BE2C (cell line): ENCODE measurements at places on chromosomes 7 and 10.

GRCh38 chr7:101277155-101277554, 32.3 kb upstream of the FIS1 start:
- no peak for DNase-seq

DNA sequence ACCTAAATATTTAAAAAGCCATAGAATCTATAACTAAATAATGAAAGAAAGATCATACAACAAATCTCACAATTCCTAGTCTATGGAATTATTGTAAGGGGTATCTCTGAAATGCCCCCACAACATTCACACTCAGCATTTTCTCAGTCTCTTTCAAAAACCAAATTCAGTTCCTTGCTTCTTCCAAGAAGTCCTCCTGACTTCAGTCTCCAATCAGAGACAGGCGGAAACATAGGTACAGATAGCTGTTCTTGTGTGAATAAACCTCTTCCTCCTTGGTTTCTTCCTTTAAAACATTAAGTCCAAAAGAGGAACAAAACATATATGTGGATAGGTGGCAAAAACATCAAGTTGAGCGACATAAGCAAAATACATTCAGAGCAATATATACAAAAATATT, 13.9 kb upstream of the FBXW4 start:
- DNase-seq: no peak

GRCh38 chr7:134827889-134828288, 48.5 kb downstream of the CALD1 start:
- DNase-seq: no peak

DNA sequence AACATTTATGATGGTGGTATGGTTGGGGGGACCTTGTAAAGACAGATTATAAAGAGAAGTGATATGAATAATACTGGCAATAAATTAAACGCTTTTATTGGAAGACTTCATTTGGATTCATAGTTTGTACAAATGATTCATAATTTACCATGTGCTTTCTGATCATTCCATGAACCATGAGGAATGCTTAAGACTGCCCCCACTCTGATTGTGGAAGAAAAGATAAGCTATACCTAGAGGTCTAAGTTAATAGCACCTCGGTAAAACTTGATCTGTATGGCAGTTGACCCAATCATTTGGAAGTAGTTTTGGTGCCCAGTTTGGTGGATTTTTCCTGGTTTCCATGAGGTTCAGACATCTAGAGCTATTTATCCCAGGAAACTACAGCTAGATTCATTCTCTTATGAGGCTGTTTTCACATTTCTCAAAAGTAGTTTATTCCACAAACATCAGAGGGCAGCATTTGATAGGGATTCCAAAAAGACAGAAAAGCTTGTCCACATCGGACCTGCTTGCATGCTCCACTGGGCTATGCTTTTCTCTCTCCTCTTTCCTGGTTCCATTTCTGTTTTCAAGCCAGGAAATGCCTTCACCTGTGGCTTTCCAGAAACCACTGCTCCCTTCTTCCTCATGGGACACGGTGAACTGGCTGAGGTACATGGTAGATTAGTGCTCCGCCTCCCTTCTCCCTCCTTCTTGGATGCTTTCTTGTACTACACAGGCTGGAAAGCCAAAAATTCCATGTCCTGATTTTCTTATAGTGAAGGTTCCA, 29.2 kb downstream of the TFAM start:
- no peak for DNase-seq

DNA sequence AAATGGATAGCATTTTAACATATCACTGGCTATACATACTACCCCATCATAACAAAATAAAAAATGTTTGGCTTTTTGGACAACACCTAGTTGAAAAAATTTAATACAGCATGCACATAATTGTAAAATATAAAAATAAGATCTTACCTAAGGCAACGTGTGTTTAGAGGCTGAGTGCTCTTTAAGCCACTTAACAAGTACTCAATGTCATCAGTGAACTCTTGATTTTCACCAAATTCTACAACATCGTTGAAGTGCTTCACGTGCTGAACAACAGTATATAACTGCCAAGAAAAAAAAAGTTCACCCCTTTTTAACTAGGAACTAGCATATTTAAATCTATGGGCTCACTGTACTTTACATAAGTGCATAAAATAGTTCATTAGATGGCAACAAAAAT, 49.5 kb downstream of the WAPL start:
- DNase-seq: no peak

DNA sequence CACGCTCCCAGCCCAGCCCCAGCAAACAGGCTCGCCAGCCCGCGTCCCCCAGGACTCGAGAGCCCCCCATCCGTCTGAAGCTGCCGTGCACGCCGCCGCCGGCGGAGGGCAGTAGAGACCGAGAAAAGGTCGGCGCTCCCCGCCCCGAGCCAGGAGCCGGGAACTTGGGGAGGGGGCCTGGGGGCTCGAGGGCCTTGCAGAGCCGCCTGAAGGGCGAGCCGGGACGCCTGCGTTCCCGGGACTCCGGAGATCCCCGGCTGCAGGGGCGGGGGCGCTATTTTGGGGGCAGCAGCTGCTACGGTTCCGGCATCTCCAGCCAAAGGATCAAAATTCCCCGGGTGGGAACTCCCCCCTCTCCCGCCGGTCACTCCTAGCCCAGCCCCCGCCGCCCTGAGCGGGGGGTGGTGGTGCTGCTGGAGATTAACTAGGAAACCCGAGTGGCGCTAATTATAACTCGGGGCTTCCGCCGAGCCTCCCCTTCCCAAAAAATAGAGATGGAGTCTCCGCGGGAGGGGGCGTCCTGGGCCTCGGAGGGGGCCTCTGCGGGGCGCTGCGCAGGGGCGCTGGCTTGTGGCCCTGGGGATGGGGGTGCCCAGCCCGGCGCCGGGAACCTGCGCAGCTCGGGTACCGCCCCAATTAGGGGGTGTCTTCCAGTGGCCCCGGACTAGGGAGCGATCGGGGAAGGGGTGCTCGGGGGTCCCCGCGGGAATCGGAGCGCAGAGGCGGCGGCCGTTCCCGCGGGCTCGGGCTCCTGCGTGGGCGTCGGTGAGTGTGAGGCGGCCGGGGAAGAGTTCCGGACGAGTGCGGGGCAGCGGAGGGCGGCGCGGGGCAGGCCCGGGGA, 608 bp downstream of the ACHE start:
- peak; percentile 72 for DNase-seq

- peak; percentile 7 for DNase-seq
Observed at GRCh38 chr7:2003931-2004812, 228.6 kb downstream of the MAD1L1 start.

- peak; percentile 13 for DNase-seq
Observed at GRCh38 chr7:147818317-147818716, 772.2 kb upstream of the C7orf33 start.

DNA sequence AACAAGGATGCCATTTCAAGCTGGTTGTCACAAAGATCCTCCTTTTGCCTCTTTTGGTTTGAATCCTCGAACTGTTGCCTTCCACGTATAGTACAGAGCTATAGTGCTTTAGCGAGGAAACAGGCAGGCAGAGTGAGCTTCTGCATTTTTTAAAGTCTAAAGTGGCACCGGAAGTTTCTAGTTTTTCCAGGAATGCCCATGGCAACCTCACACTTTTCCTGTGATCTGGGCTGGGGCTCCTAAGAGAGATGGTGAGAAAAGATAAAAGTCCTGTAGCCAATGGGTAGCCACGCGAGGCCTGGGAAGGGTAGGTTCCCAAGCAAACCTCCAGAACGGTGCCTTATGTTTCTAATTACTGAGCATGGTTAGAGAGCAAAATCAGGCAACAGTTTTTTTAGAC, 76.7 kb downstream of the CALD1 start:
- no peak for DNase-seq

- no peak for DNase-seq
Observed at GRCh38 chr10:71150796-71151195, 61.6 kb upstream of the UNC5B start.

DNA sequence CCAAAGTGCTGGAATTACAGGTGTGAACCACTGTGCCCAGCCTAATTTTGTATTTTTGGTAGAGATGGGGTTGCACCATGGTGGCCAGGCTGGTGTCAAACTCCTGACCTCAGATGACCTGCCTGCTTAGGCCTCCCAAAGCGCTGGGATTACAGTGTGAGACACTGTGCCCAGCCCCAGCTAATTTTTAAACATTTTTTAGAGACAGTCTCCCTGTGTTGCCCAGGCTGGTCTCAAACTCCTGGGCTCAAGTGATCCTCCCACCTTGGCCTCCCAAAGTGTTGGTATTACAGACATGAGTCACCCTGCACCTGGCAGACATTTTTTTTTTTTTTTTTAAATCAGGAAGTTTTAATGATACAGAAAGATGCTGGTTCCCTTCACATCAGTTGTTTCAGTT, 15.5 kb downstream of the DENND10 start:
- no peak for DNase-seq

DNA sequence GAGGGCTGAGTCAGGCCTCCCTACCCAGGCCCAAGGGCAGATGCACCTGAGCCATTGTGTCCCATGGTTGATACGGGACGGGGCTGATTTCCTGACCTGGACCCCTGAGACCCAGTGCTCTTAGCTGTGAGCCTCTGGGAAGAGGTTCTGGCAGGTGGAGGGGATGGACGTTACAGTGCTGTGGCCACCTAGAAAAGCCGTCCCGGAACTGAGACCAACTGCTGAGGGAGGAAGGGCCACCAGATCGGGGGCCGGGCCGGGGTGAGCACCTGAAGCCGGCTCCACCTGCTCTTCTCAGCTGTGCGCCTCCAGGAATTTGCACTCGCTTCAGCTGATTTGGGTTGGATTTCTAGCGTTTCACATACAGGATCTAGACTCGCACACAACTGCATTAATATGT, 35.4 kb downstream of the CHST12 start:
- DNase-seq: no peak

- DNase-seq: no peak
Observed at GRCh38 chr10:36421992-36422391, 703.4 kb upstream of the ANKRD30A start.

DNA sequence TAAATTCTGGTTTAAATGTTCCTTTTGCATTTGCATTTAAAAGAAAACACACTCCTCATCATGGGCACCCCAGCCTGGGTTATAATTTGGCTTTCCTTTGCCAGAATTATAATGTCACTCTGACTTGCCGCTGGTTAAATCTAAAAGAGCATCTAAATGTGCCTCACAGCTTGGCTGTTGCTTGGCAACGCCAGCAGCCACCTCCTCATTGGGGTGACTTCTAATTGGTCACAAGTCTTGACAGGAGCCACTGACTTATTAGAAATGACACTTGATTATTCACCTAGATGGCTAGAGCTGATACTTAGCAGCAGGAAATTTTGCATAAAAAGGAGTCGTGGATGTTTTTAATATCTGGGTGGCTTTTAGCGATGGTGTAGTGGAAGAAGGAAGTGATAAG, 114.3 kb downstream of the TBXAS1 start:
- no peak for DNase-seq

GRCh38 chr10:76091926-76092325, 660.5 kb downstream of the LRMDA start:
- DNase-seq: no peak
